ENCODE measurements at places on chromosomes 3 and 15. TPM values are rescaled to one million over a fixed set of nuclear protein-coding genes. Genes with fewer than 3 reads are reported as not detected.

The STXBP5L gene
- polyA plus RNA-seq: 6.0 TPM

The SLCO2A1 gene
- 0.82 TPM for polyA plus RNA-seq

The SAMMSON gene
- polyA plus RNA-seq: not detected

The TMCO5A gene
- polyA plus RNA-seq: not detected

DNA sequence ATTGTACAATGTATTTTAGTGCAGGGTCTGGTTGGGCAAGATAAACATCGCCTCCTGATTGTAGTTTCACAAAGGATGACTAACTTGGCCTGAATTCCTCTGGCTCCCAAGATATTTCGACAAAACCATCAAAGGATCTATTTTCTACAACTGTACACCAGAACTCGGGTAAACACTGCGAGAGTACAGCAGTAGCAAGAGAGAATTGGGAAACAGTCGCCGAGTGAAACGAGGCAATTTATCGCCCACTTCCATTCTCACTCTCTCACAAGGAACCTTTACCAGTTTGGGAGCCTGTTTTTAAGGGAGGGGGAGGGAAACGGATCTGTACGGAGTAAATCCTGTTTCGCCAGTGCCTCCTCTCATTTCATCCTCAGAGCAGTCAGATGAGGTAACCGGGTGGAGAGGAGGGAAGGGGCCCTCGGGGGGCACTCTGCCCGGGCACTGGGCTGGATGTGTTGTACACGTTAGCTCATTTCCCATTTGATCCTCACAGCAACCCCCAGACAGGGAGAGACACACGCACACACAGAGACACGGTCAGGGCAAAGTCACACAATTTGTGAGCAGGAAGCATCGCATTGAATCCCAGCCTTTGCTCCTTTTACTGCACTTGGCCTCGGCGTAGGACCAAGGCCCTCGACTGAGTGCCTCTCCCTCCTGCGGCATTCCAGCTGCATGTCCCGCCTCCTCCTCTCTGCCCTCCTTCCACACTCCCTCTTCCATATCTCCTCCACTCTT lies 120.1 kb downstream of the LIPC start:
- peak; percentile 47 for DNase-seq

The PAQR9 gene
- 2.0 TPM for polyA plus RNA-seq

GRCh38 chr3:157160658-157161424 lies 894 bp upstream of the CCNL1 start:
- DNase-seq: peak; percentile 64

The MED12L gene
- 5.6 TPM for polyA plus RNA-seq
